Activated CD4-positive, alpha-beta memory T cell treated with anti-CD3 and anti-CD28 coated beads, Interleukin-2, amount 10 ng/mL, durations not matched to agents 7 days and 5 days (primary cell): ENCODE measurements at places on chromosomes 12 and 14.
A peak's percentile ranks its signal among the peaks of the same experiment; 100 is the strongest.

DNA sequence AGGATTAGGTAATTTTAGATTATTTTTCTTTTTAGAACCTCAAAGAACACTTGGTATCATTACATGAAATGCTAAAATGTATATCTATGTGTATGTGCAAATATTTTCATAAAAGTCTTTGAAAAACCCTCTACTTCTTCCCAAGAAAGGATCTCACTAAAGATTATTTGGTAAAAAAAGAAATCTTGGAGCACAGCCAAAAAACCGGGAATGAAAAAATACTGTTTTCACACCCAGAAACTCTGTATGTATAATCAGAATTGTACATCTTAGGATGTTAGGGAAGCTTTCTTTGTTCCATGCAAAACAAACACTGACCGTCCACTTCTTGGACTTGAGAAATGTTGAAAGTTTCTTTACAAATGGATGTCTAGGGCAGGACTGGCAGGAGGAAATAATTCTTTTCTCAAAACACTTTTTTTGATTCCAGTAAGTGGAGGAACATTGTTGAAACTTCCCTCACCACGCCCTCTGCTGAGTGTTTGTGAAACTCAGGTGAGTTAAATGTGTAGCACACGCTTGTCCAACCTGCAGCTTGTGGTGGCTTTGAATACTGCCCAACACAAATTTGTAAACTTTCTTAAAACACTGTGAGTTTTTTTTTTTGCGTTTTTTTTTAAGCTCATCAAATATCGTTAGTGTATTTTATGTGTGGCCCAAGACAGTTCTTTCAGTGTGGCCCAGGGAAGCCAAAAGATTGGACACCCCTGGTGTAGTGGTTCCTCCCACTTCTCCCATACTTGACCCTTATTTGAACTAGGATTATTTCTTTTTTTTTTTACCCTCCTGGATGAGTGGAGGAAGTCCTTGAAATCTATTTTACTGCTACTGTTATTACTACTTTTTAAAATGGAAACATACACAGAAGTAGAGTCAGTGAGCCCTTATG lies 26.6 kb downstream of the FBXO34 start:
- DNase-seq, result peak; percentile 43

GRCh38 chr12:10268037-10268436 lies 39.6 kb upstream of the KLRD1 start:
- no peak for DNase-seq

DNA sequence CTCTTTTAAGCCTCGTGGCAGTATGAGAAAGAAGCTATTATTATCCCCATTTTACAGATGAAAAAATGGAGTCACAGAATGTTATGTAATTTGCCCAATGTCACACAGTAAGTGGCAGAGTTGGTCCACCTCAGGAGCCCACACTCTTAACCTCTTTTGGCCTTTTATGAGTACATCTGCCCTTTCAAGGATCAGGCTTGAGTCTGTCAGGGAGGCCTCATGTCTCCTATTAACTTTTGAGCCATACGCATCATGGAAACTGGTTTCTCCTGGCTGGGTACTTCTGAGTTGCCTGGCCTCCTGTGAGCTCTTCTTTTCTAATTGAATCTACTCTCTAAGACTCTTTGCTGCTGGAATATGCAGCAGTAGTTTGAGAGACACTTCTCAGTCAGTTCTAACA lies 101.7 kb downstream of the BICD1 start:
- DNase-seq, result no peak

- DNase-seq, result no peak
Measured at GRCh38 chr14:102514987-102515733, 5.6 kb upstream of the ANKRD9 start.

- peak; percentile 47 for DNase-seq
Measured at GRCh38 chr12:48105321-48105866, 485 bp downstream of the SENP1 start.

GRCh38 chr12:2160043-2160442 lies 107.3 kb downstream of the CACNA1C start:
- DNase-seq, result no peak

GRCh38 chr12:108109504-108109903 lies 19.6 kb upstream of the WSCD2 start:
- DNase-seq, result no peak

- DNase-seq, result no peak
Measured at GRCh38 chr14:62076825-62077605, 314.8 kb downstream of the SNAPC1 start.

- DNase-seq, result no peak
Measured at GRCh38 chr12:126998747-126999285, 1268.2 kb upstream of the TMEM132C start.

DNA sequence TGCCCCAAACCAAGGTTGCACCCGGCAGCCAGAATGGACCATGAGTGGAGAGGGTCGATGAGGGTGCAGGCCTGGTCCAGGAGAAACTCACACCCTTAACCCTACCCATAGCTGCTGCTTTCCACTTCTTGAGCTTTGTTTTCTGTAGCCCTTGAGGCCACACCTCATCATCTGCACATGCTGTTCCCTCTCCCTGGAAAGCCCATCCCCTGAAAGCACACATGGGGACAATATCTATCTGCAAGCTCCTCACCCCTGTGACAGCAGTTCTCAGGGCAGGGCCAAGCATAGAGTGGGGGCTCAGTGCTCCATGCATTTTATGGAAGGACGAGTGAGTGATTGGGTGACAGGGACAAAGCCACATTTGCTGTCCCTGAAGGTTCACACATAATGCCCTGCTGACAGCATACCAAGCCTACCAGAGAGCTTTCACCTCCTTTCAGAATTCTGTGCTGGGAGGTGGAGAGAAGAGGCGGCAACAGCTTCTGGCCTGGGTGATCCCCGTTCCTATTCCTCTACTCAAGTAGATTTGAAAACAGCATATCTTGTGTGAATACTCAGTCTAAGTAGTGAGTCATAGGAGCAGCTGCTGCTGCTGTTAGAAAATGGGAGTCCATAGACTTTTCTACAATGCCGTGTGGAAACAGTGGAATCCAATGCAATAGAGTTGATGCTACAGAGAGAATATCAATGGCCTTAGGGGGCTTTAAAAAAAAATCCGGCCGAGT lies 44.6 kb downstream of the SRGAP1 start:
- DNase-seq, result no peak

DNA sequence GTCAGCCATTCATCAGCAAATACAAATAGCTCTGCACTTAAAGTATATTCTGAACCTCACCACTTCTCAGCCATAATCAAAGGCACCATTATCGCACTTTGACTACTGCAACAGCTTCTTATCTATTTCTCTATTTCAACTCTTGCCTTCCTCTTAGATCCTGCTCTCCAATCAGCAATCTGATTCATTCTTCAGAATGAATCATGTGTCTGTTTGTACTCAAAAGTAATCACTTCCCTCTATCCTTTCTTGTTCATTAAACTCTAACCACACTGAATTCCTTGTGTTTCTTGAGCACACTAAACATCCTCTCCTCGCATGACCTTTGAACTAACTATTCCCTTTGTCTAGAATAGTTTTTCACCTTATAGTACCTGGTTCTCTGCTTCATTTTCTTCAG lies 12.8 kb upstream of the OR4E1 start:
- DNase-seq, result no peak

GRCh38 chr12:117994551-117995438 lies 21.7 kb upstream of the RFC5 start:
- no peak for DNase-seq

DNA sequence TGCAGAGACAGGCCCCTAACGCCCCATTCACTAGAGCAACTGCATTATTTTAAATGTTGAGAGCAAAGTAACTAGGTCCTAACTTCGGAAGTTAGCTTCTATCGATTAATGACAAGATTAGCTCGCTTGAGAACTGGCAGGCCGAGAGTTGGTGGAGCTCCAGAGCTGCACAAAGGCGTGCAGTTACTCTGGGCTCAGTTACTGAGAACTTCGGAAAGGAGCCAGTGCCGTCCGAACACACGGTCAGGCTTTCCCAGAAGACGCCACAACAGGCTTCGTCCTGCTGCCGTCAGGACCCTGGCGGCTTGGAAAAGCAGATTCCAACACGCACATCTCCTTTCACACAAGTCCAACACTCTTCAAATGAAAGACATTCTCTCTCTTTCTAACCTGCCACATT lies 45.4 kb upstream of the TESC start:
- no peak for DNase-seq

GRCh38 chr12:53478865-53479264 lies 20.4 kb downstream of the MAP3K12 start:
- DNase-seq, result no peak

DNA sequence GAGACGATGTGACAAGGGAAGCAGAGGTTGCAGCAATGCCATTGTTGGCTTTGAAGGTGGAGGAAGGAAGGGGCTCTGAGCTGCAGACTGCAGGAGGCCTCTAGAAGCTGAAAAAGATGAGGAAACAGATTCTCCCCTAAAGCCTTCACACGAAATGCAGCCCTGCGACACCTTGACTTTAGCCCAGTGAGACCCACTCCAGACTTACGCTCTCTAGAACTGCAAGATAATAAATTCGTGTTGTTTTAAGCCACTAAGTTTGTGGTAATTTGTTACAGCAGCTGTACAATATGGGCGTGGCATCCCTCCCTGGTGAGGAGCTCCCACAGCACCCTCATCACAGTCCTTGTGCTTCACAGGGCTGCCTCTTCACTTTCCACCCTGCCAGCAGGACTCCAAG lies 53.2 kb downstream of the GOLGA5 start:
- DNase-seq, result no peak

DNA sequence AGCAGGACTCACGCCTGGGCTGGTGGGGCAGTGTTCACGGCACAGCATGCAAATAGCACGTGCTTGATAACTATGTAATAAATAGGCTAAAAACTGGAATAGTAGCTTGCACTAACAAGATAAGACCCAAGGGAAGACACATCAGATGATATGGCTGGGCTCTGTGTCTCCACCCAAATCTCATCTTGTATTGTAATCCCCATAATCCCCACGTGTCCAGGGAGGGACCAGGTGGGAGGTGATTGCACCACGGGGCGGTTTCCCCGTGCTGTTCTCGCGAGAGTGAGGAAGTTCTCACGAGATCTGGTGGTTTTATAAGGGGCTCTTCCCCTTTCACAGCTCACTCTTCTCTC lies 46.9 kb downstream of the RIMBP2 start:
- no peak for DNase-seq

DNA sequence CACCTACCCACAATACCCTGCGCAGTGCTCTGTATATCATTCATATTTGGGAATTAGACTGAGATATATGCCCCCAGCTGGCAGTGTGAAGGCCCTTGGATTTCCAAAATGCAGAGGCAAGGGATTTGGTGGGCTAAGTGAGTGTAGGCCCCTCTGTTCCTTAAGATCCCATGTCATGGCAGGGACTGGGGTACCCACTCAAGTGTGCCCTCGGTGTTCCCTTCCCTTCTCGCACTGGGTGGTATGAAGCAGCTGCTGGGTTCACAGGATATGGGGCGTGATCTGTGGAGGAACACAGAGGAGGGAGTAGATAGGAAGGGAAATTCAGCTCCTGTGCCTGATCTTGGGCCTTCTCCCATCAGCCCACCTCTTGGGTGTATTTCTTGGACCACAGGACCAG lies 63.1 kb upstream of the VASH1 start:
- no peak for DNase-seq

- DNase-seq, result no peak
Measured at GRCh38 chr14:29102996-29103395, 336.4 kb downstream of the FOXG1 start.

- DNase-seq, result no peak
Measured at GRCh38 chr12:68281322-68282077, 28.1 kb upstream of the IL22 start.

GRCh38 chr14:100237735-100238418 lies 1.1 kb upstream of the YY1 start:
- DNase-seq, result peak; percentile 63

GRCh38 chr12:109147954-109148353 lies 31.6 kb downstream of the ACACB start:
- DNase-seq, result no peak

DNA sequence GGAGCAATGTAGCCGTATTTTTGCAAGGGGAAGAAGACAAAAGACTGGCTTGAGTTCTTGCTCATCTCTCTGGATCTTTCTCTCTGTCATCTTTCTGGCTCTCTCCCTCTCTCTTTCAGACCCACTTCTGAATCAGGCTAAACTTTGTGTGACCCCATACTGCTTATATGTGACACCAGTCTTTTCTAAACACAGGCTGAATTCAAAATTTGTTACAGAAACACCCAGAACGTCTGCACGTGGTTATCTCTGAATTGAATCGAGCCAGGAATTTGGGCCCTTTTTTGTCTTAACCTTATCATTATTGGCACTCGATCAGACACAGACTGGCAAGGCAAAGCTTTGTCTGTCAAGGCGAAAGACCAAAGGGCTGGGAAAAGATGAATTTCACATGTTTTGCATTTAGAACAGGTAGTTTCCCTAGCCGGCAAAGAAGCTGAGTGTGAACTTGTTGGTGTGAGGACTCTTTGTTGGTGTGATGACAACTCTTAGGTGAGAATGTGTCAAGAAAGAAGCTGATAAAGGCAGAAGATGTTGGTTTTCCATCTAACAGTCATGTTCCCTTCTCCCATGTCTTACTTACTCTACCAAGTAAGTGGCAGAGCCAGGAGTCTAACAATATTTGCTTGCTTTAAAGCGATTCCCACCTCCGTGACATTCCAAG lies 150.2 kb upstream of the RFLNA start:
- DNase-seq, result no peak

- peak; percentile 67 for DNase-seq
Measured at GRCh38 chr12:12714276-12715021, 2.7 kb upstream of the CDKN1B start.

DNA sequence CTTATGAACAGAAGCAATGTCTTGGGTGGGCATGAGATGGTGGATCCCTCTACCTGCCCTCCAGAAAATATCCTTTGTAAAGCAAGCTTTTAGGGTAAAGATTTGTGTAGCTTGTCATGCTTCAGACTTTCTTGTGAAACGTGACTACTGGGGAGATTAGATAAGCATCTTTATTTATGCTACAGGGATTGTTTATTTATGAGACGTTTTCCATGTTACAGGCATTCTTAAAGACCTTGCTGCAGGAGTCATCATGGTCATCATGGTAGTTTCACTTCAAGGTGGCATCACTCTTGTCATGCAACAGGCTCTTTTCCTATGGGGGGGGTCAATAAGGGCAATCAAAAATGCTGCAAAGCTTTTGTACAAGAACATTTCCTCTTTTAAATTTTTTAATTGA lies 8.2 kb upstream of the MIS18BP1 start:
- DNase-seq, result no peak

- DNase-seq, result no peak
Measured at GRCh38 chr12:114744691-114745090, 60.7 kb upstream of the TBX3 start.

DNA sequence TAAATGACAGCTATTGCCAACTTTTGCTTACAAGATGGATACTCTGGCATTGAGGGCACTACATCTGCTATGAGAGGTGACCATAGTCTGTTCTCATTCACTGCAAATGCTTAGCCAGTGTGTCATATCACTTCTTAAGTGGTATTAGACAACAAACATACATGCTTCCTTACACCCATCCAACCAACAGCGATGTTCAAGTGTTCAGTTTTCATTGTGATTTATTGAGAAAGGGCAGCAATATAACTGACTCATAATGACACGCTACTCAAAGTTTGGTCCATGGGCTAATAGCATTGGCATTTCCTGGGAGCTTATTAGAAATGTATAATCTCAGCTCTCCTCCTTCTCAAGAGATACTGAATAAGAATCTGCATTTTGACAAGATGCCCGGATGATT lies 181.7 kb downstream of the NPAS3 start:
- no peak for DNase-seq

DNA sequence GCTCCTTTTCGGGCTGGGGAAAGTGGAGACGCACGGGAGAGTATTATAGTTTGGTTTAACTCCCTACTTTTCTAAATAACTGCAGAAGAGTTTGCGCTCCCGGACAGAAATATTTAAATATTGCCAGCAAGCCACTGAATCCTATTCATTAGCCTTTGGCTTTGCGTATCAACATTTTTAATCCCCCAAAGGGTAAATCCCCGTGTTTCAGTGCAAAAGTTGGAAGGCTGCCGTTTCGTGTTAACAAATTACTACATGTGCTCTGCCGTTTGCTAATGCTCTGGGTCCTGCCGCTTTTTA lies 372 bp upstream of the DPF3 start:
- no peak for DNase-seq
